ENCODE measurements at places on chromosomes 12 and 14.

- no peak for DNase-seq
Measured at GRCh38 chr14:58782011-58782410, 144.2 kb downstream of the DACT1 start.

- DNase-seq, result no peak
Measured at GRCh38 chr14:24110060-24110459, 4.5 kb upstream of the DCAF11 start.

DNA sequence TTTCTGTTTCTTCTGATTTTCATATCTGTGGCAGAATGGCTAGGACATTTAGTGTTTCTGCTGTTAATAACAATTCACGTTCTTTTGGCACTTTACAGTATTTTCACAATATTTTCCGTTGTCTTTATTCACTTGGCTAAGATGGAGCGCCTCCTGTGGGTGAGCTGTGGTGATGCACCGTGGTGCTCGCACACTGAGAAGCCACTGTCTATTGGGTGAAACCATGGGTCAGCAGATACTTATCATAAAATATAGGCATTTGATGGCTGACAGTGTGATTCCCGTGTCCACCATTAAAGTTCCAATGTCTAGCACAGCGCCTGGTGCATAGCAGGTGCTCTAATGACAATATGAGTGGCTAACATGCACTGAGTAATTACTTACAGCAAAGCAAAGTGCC is 141.8 kb downstream of the VRK1 start:
- DNase-seq, result no peak

GRCh38 chr12:12714276-12715021 is 2.7 kb upstream of the CDKN1B start:
- peak; percentile 50 for DNase-seq

DNA sequence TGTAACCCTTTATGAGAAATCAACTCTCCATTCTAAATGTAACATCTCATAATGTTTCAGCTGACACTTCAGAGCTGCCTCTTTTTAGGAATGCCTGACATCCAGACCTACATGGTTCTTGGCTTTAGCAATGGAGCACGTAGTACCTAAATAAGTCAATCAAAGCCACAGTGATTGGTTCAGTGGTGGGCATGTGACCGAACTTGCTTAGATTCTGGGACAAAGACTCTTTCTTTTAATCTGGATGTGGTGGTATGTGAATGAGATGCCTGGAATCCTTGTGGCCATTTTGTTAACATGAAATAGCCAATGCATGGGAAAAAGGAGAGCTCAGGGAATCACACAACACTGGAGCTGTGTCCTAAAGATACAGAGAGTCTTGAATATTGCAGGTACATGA is 11.8 kb downstream of the GPR65 start:
- DNase-seq, result no peak

- no peak for DNase-seq
Measured at GRCh38 chr12:47910981-47911380, 6.2 kb upstream of the VDR start.
